Bronchial smooth muscle cell (primary cell): ENCODE measurements at places on chromosomes 6 and 20. TPM values are rescaled to one million over a fixed set of nuclear protein-coding genes. Genes with fewer than 3 reads are reported as not detected.

Gene PLCB4
- total RNA-seq = 3.1 and 8.2 TPM in 2 replicates

Gene FILIP1
- 0.16 and 0.52 TPM in 2 replicates for total RNA-seq

Gene ARMC12
- total RNA-seq = 0.32 and 0.60 TPM in 2 replicates

Gene CALHM5
- total RNA-seq = 8.4 and 9.0 TPM in 2 replicates

Gene BPIFB4
- not detected in 2 replicates for total RNA-seq

Gene SLC18B1
- total RNA-seq = 2.8 and 6.3 TPM in 2 replicates

Gene SDCBP2
- total RNA-seq = 1.4 and 1.9 TPM in 2 replicates

Gene OXT
- not detected in 2 replicates for total RNA-seq

Gene MRPS26
- total RNA-seq = 39.1 and 46.0 TPM in 2 replicates

Gene SLC12A5
- total RNA-seq = under 0.01 TPM in 2 replicates

Gene MYCT1
- total RNA-seq = not detected in 2 replicates

Gene PGBD1
- 3.8 and 4.5 TPM in 2 replicates for total RNA-seq

Gene FERMT1
- 2.6 and 4.9 TPM in 2 replicates for total RNA-seq

Gene CST11
- not detected in 2 replicates for total RNA-seq

Gene PCSK2
- not detected in 2 replicates for total RNA-seq

Gene NNAT
- total RNA-seq = 0.26 and 0.47 TPM in 2 replicates

Gene WFDC5
- not detected in 2 replicates for total RNA-seq

Gene C6orf58
- 0.17 TPM in 1 of 2 replicates, not detected in the other for total RNA-seq

Gene R3HDML
- not detected in 2 replicates for total RNA-seq

Gene LAMP5
- total RNA-seq = not detected in 2 replicates

Gene OR2J3
- not detected in 2 replicates for total RNA-seq

Gene IL17F
- not detected in 2 replicates for total RNA-seq

Gene RNF39
- total RNA-seq = under 0.01 and 0.09 TPM in 2 replicates
